Fibroblast of pulmonary artery (primary cell): ENCODE measurements at places on chromosomes 3 and 15.

GRCh38 chr3:132783152-132783551 is 60.9 kb upstream of the NPHP3 start:
- peak; percentile 8 for DNase-seq

GRCh38 chr3:38588371-38588971 is 61.0 kb downstream of the SCN5A start:
- no peak for DNase-seq

GRCh38 chr3:177370246-177370822 is 173.1 kb upstream of the TBL1XR1 start:
- DNase-seq: no peak

GRCh38 chr3:143360244-143360643 is 240.7 kb downstream of the CHST2 start:
- peak; percentile 15 for DNase-seq

- no peak for DNase-seq
Observed at GRCh38 chr3:124653797-124654469, 76.3 kb upstream of the UMPS start.

- DNase-seq: peak; percentile 79
Observed at GRCh38 chr15:100559330-100559729, 30.6 kb upstream of the CERS3 start.

- DNase-seq: peak; percentile 28
Observed at GRCh38 chr3:122679882-122680474, 661 bp upstream of the PARP14 start.

- DNase-seq: no peak
Observed at GRCh38 chr3:195905970-195906864, 2.1 kb downstream of the TNK2 start.

DNA sequence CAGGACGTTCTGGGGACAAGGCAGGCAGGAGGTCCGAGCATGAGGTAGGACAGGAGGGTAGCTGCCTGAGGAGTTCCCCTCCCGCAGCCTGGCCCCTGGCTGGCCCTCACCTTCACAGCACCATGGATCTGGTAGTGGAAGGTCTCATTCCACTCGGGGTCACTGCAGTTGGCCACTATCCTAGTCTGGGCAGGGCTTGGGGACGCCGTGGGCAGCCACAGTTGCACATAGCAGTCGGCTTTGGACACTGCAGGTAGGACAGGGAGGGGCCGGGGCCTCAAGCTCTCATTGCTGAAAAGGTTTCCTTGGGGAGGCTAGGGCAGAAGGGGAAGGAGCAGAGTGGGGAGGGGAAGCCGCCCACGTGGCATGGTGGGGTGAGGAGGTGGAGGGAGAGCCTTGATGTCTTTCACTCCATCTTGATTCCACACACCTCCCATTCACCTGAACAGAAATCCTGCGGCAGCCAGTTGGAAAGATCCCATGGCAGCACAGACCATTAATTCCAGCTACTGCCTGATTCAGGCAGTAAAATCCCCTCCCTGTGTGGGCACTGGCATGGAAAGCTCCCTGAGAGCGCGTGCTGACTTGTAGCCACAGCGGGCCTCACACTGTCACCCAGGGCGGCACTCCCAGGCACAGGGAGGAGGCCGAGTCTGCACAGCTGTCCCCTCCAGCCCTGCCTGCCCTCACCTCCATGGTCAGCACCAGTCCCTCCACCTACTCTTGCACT is 2.1 kb downstream of the PLA2G4F start:
- DNase-seq: no peak

GRCh38 chr3:88041005-88041404 is 17.8 kb downstream of the CGGBP1 start:
- no peak for DNase-seq

- peak; percentile 39 for DNase-seq
Observed at GRCh38 chr3:161171639-161172552, 49.2 kb upstream of the NMD3 start.

GRCh38 chr3:22836131-22836530 is 367.0 kb upstream of the UBE2E2 start:
- DNase-seq: no peak

DNA sequence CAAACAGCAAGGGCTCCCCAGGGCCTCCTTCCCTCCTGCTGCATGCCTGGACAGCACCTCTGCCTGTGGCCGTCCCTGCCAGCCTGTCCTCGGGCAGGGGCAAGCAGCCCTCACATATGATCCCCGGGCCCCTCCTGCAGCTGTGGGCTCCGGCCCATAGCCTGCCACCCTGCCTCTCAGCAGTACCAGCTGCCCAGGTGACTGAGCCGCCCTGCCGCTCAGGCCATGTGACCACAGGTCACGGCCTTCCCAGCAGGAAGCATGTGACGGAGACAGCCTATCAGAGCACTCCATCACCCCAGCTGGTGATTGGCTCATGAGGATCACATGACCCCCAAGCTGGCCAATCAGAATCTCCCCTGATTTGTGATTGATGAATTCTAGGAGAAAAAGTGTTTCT is 23.9 kb downstream of the ALDH1L1 start:
- DNase-seq: no peak

DNA sequence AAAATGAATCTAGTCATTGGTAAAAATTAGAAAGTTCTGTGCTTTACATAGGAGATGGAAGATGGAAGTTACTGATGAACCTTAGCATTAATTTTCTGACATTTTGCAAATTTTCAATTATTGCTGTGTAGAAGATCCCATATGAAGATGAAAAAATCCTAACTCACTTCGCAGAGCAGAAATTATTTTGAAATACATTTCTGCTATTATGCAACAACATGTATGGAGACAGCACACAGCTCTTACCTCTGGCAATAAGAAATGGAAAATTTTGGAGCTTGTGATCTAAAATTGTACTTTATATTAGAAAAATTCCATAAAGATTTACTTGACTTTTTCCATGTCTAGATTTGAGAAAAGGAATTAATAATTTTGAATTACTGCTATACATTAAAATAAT is 177.9 kb downstream of the WDR72 start:
- DNase-seq: no peak

DNA sequence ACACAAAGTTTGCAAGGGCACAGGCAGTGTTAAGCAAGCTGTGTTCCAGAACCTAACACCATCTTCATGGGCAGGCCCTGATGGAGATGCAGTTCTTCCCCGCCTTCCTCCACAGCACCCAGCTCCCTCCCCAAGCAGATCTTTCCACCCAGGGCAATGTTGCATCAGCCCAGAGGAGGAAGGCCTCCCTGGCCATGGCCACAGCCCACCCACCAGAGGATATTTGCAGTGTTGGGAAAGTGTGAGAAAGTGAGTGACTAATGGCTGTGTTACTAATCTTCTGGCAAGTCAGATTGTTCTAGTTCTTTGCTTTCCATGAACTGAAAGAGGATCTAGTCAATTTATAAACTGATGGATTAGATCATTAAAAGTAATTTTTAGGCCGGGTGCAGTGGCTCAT is 42.0 kb upstream of the ATP10A start:
- DNase-seq: peak; percentile 68

GRCh38 chr3:127755305-127755681 is 67.0 kb downstream of the MGLL start:
- no peak for DNase-seq

- DNase-seq: no peak
Observed at GRCh38 chr3:121436641-121437040, 109.1 kb downstream of the POLQ start.

DNA sequence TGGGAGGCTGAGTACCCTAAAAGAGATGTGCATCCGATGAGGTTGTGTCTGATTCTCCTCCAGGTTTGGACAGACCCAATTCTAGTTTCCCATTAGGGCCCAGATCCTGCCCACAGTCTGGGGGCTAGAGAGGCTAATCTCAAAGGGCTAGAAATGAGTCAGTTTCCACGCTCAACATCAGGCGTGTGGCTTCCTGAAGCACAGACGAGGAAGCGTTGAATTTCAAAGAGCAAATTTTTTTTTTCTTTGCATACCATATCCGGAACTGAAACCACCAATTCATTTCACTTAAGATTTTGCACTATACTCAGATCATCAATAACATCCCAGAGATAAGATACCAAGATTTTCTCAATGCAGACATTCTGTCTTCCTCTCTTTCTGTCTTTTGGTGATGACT is 173.8 kb upstream of the BCL6 start:
- DNase-seq: no peak

- no peak for DNase-seq
Observed at GRCh38 chr15:64776402-64776786, 1.0 kb upstream of the RBPMS2 start.

DNA sequence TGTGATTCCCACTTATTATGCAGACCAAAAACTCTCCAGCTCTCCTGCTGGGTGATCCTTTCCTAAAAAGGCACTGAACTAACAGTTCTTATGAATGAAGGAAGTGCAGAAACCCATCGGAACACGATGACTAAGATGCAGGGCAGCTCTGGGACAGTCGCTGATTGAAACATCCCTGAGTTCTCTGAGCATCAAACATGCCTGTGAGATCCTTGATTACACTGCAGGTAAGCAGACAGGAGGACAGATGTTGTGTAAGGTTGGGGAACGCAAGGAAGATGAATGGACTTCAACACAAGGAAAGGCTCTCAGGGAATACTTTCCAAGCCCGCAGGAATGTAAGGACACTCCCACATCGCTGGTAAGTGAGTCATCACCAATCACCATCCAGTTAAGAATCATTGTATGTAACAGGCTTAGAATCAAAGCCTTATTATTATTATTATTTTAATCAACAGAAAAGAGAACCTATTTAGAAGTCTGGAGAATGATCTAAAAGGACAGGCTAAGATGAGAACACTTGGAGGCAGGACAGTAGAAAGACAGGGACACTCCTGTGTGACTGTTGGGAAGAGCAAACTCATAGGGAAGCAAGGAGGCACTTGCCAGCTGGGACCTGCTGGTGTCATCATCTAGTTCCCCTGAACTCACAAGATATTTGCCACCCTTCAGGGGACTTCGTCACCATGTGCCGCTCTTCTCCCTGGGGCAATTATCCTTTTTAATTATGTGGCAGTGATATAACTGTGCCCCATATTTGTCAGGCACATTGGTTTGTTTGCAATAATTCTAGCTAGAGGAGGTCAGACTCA is 26.0 kb downstream of the TMEM158 start:
- DNase-seq: peak; percentile 98

DNA sequence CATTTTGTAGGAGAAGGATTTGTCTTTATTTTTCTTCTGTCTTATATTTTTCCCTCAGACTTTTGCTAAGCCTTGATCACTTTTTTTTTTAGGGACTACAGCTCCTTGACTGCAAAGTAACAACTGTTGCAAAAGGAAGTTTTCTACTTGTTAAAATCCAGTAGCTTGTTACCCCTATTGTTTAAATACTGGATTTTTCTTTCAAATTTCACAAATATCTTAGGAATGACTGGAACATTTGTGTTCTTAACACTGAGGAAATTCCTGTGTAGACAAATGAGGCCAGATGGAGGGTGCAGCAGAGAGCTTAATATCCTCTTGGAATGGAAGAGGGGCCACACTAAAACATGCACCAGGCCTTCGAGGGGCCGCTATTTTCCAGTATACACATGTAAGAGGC is 3.2 kb upstream of the PGPEP1L start:
- peak; percentile 14 for DNase-seq

GRCh38 chr3:190178779-190179178 is 58.1 kb upstream of the P3H2 start:
- no peak for DNase-seq

- DNase-seq: no peak
Observed at GRCh38 chr3:133956353-133956752, 60.7 kb upstream of the RAB6B start.

- no peak for DNase-seq
Observed at GRCh38 chr15:84761607-84762131, 13.3 kb downstream of the ZNF592 start.

DNA sequence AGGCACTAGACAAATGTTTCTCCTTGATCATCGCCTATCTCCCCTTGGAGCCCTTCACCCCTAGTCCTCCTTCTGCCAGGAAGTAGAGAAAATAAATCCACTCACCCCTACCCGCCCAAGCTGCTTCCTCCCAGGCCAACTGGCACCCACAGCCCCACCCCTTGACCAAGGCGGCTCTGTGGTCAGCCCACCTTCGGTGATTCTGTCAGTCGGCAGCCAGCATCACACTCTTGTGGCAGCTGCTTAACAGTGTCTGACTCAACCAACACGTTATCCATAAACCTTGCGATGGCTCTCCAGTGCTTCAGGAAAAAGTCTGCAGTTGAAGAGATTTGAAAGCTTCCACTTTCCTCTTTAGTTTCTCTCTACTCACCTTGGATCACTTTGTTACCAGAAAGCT is 7.6 kb downstream of the SHF start:
- DNase-seq: no peak

DNA sequence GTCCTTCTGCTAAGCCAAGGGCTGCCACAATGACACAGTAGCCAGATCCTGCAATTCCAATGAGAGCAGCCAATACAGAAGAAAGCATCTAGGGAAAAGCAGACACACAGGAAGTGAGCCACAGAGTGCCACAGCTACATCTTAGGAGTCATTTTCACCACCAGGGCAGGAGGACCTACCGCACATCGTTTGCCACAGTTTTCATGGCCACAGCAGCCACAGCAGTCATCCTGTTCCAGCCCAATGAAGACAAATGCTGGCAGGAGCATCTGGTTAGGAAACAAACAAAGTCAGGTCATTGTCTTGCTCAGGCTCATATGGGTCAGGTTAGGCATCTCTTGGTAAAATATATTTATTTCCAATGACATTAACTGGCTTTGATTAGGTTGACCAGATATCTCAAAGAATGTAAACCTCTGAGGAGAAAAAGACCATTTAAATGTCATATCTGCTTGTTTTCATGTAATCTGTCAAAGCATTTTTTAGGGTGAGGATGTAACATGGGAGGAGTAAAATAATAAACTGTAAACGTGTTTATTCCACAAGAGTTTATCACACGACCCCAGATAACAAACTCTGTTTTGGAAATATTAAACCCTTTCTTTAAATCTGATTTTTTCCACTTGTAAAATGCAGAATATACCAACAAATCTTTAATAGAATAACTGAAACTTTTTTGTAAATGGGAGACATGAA is 1.8 kb downstream of the TM4SF1 start:
- DNase-seq: peak; percentile 58

DNA sequence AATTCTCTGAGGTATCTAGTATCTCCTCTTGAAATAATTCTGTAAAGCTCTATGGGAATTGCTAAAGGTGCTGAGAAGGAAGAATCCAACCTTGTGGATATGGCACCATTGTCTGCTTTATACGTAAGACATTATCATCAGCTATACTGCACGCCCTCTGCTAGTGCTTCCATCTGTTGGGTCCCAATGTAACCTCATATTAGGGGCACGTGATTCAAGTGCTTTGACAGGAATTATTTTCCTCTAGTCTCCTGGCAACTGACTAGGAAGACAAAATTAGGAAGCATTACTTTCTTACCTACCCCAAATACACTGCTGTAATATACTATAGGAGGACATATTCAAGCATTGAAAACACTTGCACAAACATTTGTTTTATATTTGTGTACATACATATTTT is 24.0 kb downstream of the COPS2 start:
- DNase-seq: no peak

- DNase-seq: no peak
Observed at GRCh38 chr15:89937365-89938350, 24.9 kb upstream of the ARPIN start.

DNA sequence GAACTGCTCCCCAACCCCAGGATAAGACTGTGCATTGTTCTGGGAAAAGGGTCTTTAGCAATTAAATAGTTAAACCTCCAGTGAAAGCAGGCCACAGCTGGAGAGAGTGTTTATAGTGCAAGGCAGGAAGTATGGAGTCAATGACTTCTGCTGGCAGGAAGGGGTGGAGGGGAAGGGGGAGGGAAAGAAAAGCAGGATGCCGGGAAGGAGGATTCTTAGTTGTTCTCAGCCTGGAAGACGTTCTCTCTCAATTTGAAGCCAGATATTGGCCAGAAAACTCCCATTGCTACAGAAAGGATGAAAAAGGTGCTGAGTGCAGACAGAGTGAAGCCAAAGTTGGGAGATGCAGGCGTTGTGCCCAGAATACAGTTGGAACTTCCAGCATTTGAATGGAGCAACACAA is 35.7 kb upstream of the ACTL6A start:
- DNase-seq: peak; percentile 94

GRCh38 chr15:94327356-94327936 is 96.1 kb downstream of the MCTP2 start:
- peak; percentile 43 for DNase-seq
